ENCODE measurements at places on chromosomes 3 and 15. TPM values are rescaled to one million over a fixed set of nuclear protein-coding genes. Genes with fewer than 3 reads are reported as not detected.

DNA sequence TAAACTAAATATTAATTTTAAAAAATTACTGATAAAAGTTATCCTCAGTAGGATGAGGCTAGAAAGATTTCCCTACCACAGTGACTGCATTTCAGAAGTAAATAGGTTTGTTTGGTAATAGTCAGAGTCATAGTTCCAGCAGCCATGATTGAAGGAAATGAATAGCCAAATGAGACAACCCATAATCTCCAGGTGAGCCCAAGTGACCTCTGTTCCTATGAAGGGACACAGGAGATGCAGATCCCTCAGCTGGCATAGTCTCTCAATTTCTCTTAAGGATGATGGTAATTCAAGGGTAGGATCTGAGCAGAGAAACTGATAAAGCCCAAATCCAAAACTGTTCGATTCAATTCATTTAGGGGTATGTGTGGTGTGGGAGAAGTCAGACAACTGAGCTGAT, 461.8 kb downstream of the RAP2B start:
- DNase-seq: no peak

NMNAT3 gene
- 10.8 TPM for total RNA-seq

GRCh38 chr3:134374791-134375581, 739 bp upstream of the AMOTL2 start:
- no peak for DNase-seq

SH2D7 gene
- not detected for total RNA-seq

- DNase-seq: no peak
Measured at GRCh38 chr3:110650741-110651140, 420.9 kb upstream of the NECTIN3 start.

ZNF80 gene
- not detected for total RNA-seq

MOBP gene
- not detected for total RNA-seq

- DNase-seq: no peak
Measured at GRCh38 chr15:34155859-34156258, 54.0 kb downstream of the PGBD4 start.

DNA sequence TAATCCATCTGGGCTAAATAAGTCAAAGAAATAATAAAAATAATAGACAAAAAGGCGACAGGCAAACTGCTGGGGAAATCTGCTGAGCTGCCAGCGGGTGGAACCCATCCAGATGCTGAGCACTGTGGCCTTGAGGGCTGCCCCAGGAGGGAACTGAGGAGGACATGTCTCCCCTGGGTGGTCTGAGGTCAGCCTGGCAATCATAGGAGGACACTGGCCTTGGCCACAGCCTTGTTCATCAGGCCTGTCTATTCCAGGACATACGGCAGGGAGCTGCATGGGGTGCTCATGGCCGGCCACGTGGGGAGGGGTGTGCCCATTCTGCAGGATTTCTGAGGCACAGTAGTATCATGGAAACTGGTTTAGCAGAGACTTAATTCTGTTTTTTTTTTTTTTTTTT, 21.5 kb upstream of the SNRPA1 start:
- no peak for DNase-seq

DNA sequence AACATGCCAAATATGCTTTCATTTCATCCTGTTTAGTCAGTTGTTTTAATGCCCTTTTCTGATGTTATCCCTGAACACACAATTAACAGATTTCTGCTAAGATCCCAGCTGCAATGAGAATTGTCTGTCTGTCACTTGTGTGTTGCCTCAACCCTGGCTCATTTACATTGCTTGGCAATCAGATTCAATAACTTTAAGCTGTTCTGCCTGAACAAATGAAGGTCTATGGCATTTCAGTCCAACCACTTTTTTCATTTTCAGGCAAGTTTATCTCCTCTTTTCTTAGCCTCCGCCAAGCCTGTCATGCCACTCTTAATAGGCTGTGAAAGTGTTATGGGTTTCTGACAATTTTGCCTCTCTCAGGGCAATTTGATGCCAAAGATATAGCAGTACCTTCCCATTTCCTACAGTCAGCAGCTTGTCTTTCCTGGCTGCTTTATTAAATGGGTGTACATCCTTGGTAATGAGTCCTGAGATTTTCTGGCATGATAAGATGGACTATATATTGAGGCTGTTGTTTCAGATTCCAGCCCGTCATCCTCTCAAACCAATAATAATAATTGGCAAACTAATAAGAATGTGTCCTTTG, 68.7 kb upstream of the ADAMTS9 start:
- DNase-seq: no peak

- DNase-seq: no peak
Measured at GRCh38 chr3:194279701-194280360, 71.3 kb downstream of the CPN2 start.

DNA sequence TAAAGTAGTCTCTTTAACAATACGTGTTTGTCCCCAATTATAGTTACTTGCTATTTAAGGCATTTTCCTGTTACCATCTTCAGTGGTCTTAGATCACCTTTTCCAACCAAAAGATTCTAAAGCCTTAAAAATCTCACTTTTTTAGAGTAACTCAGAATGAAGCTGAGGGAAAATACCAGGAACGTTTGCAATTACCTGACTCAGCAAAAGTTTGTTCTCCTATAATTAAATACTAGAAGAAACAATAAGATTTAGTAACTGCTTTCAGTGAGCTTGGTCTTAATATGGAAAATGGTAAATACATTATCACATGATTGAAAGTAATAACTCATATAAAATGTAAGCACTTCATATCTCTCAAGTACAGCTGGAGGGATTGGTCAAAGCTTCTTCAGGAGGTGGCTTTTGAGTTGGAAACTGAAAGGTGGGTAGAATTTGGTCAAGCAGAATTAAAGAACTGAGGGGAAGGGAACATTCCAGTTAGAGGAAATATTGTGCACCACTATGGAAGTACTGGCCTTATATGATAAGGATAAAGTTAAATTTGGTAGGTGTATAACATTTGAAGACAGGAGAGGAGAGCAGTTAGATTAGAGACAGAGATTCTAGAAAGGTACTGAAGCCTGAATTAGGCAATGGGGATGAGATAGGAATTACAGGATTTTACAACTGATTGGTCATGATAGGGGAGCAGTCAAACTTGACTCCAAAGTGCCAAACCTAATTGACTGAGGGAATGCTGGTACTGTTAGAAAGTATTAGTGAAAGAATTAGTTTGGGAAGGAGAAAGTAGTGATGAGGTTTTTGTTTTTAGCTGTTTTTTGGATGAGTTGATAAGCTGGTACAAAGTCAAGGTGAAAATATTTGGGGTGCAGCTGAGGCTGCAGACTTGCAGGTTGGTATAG, 21.9 kb downstream of the TSC22D2 start:
- DNase-seq: no peak

TRIM42 gene
- total RNA-seq: not detected

DNA sequence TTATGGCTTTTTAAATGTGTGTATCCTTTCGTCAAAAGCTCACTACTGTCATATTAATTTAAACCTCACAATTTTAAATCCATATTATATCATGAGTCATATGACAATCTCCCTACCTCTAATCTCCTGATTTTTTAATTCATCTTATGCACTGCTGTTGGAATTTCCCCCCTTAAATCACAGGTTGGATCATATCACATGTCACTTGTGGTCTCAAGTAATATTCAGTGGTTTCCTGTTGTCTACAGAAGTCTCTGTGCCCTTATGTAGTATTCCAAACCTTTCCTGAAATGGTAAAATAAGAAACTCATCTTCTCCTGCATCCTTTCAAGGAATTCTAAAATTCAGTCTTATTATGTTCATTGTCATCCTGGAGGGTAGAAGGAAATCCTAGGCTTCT, 116.0 kb upstream of the CBLB start:
- no peak for DNase-seq

DNA sequence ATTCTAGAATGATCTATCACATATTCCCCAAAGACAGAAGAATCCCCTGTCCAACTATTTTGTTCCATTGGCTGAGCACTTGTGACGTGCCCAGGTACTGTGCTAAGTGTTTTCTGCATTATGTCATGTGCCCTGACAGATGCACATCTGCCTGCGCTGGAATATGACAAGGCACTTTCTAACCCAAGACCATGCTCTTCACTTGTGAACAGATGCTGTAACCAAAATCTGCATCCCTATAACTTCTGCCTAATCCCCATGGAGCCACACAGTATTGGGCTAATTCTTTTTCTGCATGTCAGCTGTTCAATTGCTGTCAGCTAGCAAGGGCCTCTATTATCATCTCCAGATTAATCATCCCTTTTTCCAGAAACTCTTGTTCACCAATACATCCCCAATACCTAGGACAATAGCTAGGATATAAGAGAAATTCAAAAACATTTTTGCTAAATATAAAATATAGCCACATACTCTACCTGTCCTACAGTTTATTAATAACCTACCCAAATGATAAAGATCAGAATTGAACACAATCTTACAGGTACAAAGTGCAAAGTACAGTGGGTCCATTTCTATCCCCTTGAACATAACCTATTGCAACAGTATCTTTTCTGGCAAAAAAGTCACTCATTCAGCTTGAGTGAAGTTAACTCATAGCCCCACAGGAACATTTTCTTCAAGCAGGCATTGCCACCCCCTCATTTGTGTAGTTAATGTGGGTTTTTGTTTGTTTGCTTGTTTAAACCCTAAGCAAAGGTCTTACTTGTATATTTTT, 109.4 kb upstream of the LRRN1 start:
- peak; percentile 47 for DNase-seq

DNA sequence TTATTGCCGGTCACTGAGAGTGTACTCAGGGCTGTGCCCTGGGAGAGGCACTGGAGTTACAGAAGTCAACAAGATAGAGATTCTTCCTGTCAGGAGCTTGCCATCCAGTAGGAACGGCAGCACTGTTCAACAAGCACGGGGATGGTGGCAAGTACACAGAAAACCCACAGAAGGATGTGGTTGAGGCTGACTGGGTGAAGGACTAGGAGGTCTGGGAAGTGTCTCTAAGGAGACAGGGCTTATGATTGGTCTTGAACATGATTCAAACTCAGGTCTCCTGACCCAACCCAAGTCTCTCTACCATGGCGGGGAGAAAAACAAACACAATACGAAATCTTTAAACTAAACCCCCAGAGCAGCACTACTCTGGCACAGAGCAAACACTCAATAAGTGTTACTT, 37.6 kb downstream of the ERICH6 start:
- DNase-seq: no peak

DNA sequence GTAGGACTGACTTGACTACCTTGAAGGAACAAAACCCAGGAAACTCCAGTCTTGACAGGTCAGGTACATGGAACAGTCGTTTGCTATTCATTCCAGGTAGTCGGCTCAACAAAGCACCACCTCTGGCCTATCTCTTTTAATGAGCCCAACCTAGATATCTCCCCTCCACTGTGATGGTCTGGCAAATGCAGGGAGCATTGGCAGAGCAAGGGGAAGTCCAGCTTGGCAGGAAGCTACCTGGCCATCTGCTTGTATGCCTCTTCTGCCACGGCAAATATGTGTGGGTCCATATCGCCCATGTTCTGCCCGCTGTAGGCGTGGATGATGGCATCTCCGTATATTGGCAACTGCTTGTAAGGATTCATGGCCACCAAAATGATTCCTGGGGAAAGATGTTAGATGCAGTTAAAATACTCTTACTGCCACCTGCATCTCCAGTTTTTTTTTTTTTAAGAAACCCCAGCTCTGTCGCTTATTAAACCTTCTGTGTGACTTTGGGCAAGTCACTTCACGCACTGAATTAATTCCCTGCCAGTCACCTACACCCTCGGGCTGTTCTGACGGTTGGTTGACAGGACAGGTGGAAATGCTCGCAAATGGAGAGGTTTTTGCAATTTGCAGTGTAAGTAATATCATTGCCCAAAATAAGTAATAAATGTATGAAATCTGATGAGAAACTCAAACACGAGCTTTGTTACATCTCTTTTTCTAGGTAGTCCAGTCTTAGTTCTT, 16.8 kb downstream of the MYO5C start:
- no peak for DNase-seq

IQCF5 gene
- not detected for total RNA-seq

DNA sequence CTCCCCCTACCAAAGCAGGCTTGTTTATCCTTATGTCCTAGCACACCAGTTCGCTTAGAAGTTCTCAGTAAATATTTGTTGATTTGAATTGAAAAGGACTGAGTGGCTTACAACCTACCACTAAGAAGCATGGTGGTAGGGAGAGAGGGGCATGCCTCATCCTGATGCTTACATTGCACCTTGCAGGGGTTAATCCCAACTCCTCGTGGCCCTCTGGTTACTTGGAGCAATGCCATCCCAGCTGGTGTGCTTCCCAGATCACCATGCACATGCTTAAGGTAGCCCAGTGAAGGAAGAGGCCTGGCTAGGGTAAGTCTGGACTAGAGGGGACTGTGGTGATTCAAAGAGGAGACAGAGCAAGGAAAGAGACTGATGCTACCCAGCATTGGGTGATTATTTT, 253.3 kb downstream of the CLSTN2 start:
- DNase-seq: peak; percentile 55

DNA sequence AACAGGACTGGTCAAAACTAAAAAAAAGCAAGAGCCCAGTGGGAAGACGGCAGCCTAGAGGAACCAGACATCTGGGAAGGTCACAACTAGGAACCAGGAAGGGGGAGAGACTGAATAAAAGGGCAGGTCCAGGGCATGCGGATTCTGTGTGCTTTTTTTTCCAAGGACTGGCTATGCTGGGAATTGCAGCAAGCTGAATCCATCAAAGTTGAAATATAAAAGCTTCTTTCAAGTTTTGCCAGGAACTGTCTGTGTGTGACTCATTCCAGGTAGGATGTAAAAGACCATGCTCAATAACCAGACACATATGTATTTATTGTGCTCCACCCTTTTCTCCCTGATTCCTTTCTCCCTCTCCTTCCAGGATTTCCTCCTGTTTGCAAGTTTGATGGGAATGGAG, 47.9 kb upstream of the CCDC80 start:
- no peak for DNase-seq

DNA sequence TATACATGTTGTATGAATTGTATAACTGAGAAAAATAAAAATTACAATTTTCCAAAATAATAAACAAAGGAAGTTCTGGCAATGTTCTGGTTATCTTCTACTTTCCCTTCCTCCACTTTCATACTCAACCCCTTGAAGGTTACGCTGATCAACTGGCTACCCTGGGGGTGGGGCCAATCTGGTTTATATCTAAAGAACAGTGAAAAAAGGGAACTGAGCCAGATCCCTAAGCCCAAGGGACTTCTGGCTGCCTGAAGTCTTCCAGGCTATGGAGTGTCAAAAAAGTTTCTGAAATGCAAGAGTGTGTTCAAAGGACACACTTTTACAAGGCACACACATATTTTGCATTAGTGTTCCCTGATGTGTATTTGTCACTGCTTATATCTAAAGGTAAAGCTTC, 591.9 kb downstream of the ROBO1 start:
- no peak for DNase-seq

DNA sequence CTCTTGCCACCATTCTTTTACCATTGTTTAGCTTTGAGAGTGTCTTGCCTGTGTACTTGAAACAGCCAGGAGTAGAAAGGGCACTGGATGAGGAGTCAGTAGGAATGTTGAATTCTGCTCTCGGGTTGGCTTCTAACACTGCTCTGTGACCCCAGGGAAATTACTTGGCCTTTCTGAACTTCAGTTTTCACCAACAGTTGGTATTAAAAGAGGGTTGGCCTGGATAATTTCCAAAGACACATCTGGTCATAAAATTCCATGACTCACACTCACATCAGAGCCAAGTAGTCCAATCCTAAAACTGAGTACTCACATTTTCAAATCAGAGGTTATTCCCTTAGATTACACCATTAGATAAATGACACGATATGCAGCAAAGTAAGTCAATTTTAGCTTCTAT, 141.6 kb downstream of the ECT2 start:
- no peak for DNase-seq

All from esophagus muscularis mucosa (tissue), 4 donors.